ENCODE measurements at places on chromosomes 2 and 18.

DNA sequence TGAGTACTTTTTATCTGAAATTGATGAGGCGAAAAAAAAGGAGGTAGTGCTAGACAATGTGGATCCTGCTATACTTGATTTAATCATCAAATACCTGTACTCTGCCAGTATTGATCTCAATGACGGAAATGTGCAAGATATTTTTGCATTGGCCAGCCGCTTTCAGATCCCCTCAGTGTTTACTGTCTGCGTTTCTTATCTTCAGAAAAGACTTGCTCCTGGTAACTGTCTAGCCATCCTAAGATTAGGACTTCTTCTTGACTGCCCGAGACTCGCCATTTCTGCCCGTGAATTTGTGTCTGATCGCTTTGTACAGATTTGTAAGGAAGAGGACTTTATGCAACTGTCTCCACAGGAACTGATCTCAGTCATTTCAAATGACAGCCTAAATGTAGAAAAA, 453 bp downstream of the KLHL41 start:
- DNase-seq, result no peak

- no peak for DNase-seq
These were observed 27.0 kb downstream of the FOSL2 start for GRCh38 chr2:28419443-28420270.

- DNase-seq, result no peak
These were observed 203.3 kb upstream of the SMAD2 start for GRCh38 chr18:48133671-48134251.

- DNase-seq, result no peak
These were observed 146.2 kb upstream of the OSR1 start for GRCh38 chr2:19504400-19505198.

- no peak for DNase-seq
These were observed 110.6 kb upstream of the FAM136A start for GRCh38 chr2:70412294-70413070.

DNA sequence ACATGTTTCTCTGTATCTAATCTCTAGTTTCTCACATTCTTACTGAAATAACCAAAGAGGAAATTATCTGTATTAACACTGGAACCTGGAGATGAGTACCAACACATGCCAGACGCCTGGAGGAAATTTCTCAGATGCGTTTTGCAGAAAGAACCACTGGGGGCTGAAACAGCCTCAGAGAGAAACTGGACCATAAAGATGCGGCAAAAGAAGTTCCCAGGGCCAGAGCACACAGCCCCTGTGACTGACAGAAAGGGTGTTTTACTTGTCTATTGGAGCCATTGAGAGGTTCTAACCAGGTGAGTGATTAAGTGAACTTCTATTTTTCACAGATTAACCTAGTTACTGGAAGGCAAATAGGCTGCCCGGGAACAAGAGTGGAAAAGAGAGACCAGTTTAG, 103.9 kb downstream of the EVA1A start:
- DNase-seq, result peak; percentile 5

- no peak for DNase-seq
These were observed 3.8 kb upstream of the ARHGAP25 start for GRCh38 chr2:68730828-68731227.

DNA sequence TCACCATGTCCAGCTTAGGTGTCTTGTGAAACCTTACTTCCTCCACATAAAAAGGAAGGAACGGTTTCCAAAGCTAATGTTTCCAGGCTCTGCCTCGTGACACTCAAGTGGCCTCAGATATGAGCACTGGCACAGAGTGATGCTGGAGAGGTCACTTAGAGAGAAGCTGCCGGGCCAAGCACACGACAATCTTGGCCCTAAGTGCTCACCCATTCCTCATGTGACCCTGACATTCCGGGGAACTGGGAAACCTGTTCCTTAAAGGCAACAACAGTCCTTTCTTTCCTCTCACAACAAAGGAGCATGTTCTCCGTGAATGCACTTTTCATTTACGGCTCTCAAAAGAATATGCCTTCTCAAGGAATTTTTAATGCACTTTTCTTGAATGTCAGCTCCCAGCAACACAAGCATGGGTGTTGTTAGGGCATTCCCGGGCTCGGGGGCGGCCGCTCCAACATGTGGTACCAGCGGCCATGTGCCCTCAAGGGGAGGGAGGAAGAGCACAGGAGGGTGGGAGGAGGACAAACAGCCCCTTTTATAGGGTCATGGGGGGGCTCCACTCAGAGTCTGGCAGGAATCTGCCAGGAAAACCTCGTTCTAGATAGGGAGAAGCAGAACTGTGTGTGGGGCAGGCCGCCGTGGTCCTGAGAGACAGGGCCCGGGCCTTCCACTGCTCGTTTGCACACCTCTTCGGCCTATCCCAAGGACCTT, 118.6 kb downstream of the MBP start:
- no peak for DNase-seq

- peak; percentile 13 for DNase-seq
These were observed 25.5 kb downstream of the CHST10 start for GRCh38 chr2:100391735-100392515.

GRCh38 chr2:174510583-174511189, 23.9 kb upstream of the GPR155 start:
- DNase-seq, result no peak

- no peak for DNase-seq
These were observed 585.0 kb upstream of the VRK2 start for GRCh38 chr2:57461624-57462023.

- peak; percentile 28 for DNase-seq
These were observed 1.5 kb downstream of the MTA3 start for GRCh38 chr2:42569883-42570282.

DNA sequence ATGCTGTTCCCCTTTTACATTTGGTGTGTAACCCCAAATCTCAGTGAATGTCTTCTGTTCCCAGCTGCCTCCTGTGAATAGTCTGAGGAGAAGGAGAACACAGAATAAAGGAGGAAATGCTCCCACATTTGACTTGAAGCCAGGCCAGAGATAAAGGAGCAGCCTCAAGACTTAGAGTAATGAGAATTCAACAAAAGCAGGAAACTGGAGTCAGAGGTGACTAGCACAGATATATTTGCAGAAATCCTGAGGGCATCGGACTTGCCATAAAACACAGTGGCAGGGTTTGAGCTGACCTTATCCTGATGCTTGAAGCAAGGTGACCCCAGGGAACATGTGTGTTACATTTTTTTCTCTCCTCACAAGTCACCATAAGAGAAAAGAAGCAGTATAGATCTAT, 291.4 kb upstream of the RND3 start:
- DNase-seq, result no peak

DNA sequence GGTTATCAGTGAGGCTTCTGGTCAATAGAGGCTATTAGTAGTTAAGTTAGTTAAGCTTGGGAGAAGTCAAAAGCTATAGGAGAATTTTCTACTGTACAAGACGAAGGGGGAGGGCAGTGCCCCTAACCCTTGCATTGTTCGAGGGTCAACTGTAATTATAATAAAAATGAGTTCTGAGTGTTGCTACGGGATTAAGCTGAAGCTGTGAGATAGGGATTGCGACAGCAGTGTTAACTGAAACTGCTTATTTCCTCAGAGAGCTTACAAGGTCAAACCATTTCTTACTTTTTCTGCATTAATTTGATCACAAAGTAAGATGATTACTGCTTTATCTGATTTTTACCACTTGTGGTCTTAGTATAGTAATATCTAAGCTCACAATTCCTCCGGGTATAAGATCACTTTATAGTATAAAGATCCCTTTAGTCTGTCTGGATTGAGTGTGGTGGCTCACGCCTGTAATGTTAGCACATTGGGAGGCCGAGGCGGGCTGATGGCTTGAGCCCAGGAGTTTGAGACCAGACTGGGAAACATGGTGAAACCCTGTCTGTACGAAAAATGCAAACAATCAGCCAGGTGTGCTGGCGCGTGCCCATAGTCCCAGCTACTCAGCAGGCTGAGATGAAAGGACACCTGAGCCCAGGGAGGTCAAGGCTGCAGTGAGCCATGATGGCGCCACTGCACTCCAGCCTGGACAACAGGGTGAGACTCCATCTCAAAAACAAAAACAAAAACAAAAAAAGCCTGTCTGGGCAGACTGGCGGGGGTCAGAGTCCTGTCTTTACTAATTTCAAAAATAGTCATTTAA, 119.5 kb upstream of the TLK1 start:
- DNase-seq, result no peak

- DNase-seq, result peak; percentile 70
These were observed 150.8 kb downstream of the PXDN start for GRCh38 chr2:1593371-1594122.

DNA sequence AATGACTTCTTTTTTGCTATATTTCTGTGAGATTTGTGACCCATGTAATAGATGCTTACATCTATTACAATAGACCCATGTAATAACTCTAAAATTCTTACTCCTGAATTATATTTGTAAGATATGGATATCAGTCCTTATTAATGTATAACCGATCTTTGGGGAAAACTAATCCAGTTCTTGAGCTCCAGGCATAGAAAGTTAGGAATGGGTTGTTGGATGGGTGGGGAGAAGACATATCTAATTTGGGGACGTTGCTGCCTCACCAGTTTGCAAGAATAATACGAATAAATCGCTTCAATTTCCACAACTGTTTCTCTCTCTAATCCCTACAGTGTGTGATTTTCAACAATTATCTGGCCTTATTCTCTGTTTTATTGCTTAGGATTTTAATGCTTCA, 13.5 kb downstream of the CAVIN2 start:
- no peak for DNase-seq

DNA sequence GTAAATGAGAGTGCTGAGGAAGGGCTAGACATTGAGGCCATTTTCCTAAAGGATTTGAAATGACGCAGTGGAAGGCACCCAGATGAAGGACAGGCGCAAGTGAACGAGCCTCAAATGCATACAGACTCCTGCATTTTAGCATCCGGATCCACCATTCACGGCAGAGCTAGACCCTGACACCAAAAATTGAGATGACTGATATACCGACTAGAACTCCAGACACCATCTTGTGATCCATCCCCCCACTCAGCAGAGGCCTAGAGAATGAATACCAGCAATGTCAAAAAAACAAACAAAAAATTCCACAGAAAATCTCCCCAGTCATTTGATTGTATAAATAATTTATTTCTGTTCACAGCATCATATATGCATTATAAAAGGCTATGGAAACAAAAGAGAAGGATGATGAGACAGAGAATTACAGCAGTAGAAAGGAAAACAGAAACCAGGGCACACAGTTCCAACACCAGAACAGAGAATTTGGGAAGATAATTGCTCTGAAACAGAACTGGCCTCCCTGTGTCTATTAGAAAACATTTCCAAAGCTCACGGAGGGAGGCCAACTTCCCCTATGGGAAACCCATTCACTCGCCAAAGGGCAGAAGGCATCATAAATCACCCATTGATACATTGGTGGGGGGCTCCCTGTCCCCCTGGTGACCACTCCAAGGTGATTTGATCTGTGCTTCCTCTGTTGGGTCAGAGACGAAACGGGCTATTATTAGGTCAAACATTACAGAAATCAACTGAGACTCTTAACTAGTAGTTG, 4.0 kb downstream of the ARL4C start:
- no peak for DNase-seq

DNA sequence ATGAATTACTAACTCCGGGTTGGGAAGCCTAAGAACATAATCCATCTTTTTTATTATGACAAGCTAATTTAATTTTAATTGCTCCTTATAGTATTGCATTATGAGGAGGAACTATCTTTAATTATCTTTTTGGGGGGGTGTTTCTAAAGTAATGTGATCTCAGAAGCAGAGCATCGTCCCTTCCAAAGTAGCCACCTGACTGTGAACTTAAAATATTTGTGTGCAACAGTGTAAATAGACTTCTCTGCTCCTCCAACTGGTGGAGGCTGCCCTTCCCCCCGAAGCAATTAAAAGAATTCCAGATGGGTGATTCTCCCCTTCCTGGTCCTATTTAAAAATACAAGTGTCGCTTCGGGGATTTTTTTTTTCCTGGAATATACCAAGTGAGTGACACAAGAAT, 55.7 kb downstream of the TCF7L1 start:
- no peak for DNase-seq

DNA sequence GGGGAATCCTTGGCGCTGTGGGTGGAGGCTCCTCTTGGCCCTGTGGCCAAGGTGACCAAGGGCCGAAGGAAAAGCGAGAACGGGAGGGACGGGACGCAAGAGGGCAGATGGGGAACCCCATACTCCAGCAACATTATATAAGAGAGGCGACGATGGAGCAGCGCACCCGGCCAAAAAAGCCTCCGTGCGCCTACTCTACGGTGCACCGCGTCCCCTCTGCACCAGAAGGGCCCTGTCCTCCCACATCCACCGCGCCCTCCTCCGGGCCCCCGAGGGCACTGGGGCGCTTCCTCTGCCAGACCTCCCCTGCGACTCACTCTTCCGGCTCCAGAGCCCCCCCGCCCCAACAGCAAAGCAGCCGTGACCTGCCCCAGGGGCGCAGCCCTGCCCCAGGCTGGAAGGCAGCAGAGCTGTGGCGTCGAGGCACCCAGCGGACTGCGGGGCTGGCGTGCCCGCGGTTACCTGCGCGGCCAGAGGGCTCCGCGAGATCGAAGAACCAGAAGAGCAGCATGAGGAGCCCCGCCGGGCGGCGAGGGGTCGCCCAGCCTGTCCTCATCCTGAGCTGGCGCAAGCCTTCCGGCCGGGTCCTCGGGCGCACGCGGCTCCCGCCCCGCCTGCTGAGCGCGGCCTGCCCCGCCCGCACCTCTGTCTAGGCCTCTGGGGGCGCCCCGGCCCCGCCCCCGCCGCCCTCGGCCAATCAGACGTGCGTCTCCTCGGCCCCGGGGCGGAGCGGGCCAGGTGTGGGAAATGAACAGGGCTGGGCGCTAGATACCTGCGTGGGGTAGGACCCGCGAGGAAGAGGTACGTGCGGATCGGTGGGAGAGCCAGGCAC, 106.3 kb upstream of the CD302 start:
- peak; percentile 95 for DNase-seq

GRCh38 chr18:36830158-36830495, 1.2 kb downstream of the KIAA1328 start:
- no peak for DNase-seq

- DNase-seq, result no peak
These were observed 58.1 kb downstream of the FAM178B start for GRCh38 chr2:96928277-96928781.

- DNase-seq, result no peak
These were observed 128.9 kb upstream of the ASB18 start for GRCh38 chr2:236393101-236393500.

- DNase-seq, result no peak
These were observed 18.2 kb downstream of the NRP2 start for GRCh38 chr2:205700331-205701132.

DNA sequence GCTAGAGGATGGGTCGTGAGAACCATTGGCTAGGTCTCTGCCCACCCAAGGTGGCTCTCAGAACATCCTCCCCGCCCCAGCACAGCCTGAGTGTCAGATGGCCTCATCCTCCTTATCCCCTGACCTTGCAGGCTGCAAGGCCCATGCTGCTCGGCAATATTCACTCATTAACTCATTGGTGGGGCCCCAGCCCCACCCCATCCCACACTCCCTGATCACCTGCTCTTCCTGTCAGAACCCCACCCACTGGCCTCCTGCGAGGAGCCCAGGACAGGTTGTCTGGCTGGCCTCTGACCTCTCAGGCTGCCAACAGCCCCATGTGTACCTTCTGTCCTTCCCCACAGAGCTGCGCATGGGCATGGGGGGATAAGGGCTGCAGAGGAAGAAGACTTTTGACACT, 5.3 kb downstream of the ADCY3 start:
- DNase-seq, result no peak

GRCh38 chr18:10010611-10011015, 96.8 kb downstream of the VAPA start:
- DNase-seq, result no peak

GRCh38 chr2:232544674-232545073, 5.2 kb downstream of the CHRNG start:
- DNase-seq, result no peak

Measured in H7 (cell line).